Epithelial cell of esophagus (primary cell): ENCODE measurements at places on chromosomes 12 and 14.

GRCh38 chr12:32003654-32004053, 44.4 kb downstream of the RESF1 start:
- DNase-seq, result no peak

- no peak for DNase-seq
Observed at GRCh38 chr14:99262977-99263448, 9.0 kb downstream of the BCL11B start.

DNA sequence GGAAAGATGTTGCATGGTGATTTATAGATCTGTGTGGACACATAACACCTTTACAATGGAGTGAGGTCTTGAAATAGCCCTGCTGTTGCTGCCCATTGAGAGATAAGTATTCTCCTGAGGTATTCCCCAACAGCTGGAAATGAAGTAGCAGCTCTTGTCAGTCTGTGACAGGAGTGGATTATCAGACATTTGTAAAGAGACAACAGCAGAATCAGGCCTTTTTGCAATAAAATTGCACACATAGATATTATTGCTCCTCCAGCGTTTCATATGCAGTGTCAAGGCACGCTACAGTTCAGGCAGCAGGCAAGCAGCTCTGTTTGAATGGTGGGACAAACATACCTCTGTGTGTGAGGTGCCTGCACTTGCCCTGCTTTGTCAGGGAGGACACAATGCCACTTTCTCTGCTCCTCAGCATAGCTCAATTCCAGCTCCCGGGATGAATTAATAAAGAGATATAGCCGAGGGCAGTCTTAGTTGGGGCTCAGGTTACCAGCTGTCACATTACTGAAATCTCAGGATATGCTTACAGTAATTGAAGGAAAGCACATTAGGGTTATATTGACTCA, 49.4 kb downstream of the BICD1 start:
- DNase-seq, result peak; percentile 23

GRCh38 chr12:84375449-84376170, 537.0 kb downstream of the SLC6A15 start:
- peak; percentile 30 for DNase-seq

GRCh38 chr12:80936642-80937390, 918 bp downstream of the LIN7A start:
- peak; percentile 11 for DNase-seq

GRCh38 chr14:105140581-105140980, 28.0 kb downstream of the JAG2 start:
- DNase-seq, result no peak
